Chondrocyte (in vitro differentiated cells): ENCODE measurements at places on chromosomes 2 and 18. TPM values are rescaled to one million over a fixed set of nuclear protein-coding genes. Genes with fewer than 3 reads are reported as not detected.
A peak's percentile ranks its signal among the peaks of the same experiment; 100 is the strongest.

DNA sequence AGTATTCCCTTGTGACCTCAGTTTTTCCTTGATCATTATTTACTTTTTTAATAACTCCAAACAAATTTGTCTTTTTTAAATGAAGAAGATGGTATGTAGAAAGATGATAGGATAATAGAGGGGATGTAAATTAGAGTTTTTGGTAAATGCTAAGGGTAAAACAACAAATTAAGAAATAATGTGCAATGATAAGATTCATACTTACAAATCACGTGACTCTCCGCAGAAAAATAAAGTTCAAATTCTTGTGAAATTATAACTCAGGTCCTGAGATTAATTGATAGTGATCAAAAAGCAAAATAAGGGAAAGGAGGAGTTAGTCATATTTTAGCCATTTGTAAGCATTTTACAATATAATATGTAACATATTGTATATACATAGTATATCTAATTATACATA is 304.1 kb upstream of the KCNH7 start:
- H3K4me1 ChIP-seq, result no peaks in the 10 kb centered on the region
- no peak for DNase-seq
- H3K27ac ChIP-seq, result no peak overlapping the region

DNA sequence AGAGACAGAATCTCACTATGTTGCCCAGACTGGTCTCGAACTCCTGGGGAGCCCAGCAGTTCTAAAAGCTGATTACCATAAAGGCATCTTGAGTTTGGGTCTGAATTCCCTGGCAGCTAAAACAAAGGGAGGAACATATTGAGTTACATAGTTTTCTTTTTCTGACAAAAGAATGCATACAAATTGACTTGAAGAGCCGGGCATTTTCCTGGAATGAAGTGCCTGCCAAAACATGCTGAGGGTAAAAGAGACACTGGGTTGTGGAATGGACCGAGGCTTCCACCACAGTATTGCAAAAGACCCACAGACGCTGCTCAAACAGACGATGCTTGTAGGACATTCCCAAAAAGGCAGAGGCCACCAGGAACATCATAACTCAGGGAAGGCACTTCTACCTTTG is 35.1 kb upstream of the ROCK2 start:
- peak overlapping the region; percentile 74 for H3K27ac ChIP-seq
- no peaks in the 10 kb centered on the region for H3K27me3 ChIP-seq
- no peak overlapping the region for H3K4me3 ChIP-seq
- peaks cover 53% of the 10 kb centered on the region for H3K4me1 ChIP-seq

DNA sequence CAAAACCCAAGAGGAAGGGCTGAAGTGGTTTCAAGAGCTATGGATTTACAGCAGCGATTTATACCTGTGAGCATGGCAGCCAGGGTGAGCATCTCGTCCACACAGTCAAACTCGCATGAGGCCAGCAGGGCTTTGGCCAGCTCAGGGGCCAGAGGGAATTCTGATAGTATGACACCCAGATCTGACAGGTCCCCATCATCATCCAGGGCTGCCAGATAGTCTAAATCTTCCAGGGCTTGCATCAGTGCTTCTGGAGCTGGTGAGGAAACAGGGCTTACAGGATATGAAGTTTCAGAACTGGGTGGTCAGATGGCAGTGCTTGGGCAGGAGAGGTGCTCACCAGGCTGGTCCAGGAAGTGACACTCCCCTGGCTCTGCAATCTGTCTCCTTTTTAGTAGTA is 3.5 kb downstream of the DQX1 start:
- H3K4me1 ChIP-seq, result peaks cover 3% of the 10 kb centered on the region
- H3K36me3 ChIP-seq, result peaks cover 15% of the 10 kb centered on the region
- peak; percentile 24 for DNase-seq
- peaks cover 44% of the 10 kb centered on the region for H3K27me3 ChIP-seq
- no peak overlapping the region for H3K4me3 ChIP-seq

DNA sequence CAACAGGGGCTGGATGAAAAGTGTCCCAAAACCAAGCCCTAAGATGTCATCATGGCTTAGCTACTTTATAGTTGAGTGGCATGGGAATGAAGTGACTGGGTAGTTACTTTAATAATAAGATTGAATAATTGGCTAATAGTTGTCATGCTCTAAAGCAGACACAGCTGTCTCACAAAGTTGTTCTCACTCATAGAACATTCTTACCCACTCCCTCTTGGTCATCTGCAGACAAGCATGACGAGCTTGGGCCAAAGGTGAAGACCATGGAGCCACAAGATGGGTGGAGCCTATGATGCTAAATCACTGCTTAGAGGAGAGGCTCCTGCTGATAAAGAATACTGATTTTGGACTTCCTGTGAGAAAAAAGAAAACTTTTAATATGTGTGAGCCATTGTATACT is 62.4 kb upstream of the MMADHC start:
- no peaks in the 10 kb centered on the region for H3K36me3 ChIP-seq
- H3K27me3 ChIP-seq, result no peaks in the 10 kb centered on the region
- no peak for DNase-seq
- no peak overlapping the region for H3K27ac ChIP-seq
- H3K4me1 ChIP-seq, result peaks cover 40% of the 10 kb centered on the region

GRCh38 chr2:37825586-37825985 is 99.5 kb upstream of the RMDN2 start:
- DNase-seq, result no peak
- H3K27me3 ChIP-seq, result no peaks in the 10 kb centered on the region
- H3K27ac ChIP-seq, result no peak overlapping the region
- H3K4me3 ChIP-seq, result no peak overlapping the region

- H3K27ac ChIP-seq, result no peak overlapping the region
- H3K36me3 ChIP-seq, result no peaks in the 10 kb centered on the region
- H3K27me3 ChIP-seq, result peaks cover 24% of the 10 kb centered on the region
- no peaks in the 10 kb centered on the region for H3K4me1 ChIP-seq
- no peak overlapping the region for H3K4me3 ChIP-seq
These were observed 176.4 kb downstream of the MYO3B start for GRCh38 chr2:170354388-170354787.

DNA sequence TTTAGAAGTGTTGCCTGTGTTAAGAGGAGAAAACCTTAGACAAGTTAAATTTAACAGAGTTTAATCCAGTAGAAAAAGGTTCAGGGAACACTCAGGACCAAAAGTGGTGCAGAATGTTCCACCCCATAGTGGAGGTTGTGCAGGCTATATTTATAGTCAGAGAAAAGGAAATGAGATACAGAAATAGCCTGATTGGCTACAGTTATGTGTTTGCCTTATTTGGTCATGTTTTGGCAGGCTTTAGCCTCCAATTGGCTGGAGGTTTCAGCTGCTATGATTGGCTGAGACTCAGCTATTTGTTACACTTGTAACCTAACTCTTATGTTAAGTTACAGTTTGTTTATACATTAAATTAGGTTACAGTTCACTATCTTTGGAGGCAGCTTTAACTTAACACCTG is 4.2 kb downstream of the STAMBP start:
- no peak for DNase-seq
- peaks cover 13% of the 10 kb centered on the region for H3K36me3 ChIP-seq
- no peak overlapping the region for H3K27ac ChIP-seq
- no peaks in the 10 kb centered on the region for H3K27me3 ChIP-seq

- H3K4me3 ChIP-seq, result no peak overlapping the region
- H3K27ac ChIP-seq, result peak overlapping the region; percentile 85
- H3K4me1 ChIP-seq, result peaks cover 86% of the 10 kb centered on the region
- H3K27me3 ChIP-seq, result no peaks in the 10 kb centered on the region
These were observed 63.5 kb downstream of the CDH2 start for GRCh38 chr18:28113271-28114029.

The CLEC4F gene
- not detected in 3 replicates for total RNA-seq

The PMAIP1 gene
- total RNA-seq, result 4.1 to 9.9 TPM (median 8.0 TPM) in 3 replicates

The MAP3K19 gene
- total RNA-seq, result not detected in 3 replicates

The LOXL3 gene
- 107 to 112 TPM (median 109 TPM) in 3 replicates for total RNA-seq

The MEIS1 gene
- 1.1 to 18.5 TPM (median 16.9 TPM) in 3 replicates for total RNA-seq
